GM23338 (cell line): ENCODE measurements at places on chromosomes 7 and 10. TPM values are rescaled to one million over a fixed set of nuclear protein-coding genes. Genes with fewer than 3 reads are reported as not detected.

The PODXL gene
- 698 and 727 TPM in 2 replicates for total RNA-seq

DNA sequence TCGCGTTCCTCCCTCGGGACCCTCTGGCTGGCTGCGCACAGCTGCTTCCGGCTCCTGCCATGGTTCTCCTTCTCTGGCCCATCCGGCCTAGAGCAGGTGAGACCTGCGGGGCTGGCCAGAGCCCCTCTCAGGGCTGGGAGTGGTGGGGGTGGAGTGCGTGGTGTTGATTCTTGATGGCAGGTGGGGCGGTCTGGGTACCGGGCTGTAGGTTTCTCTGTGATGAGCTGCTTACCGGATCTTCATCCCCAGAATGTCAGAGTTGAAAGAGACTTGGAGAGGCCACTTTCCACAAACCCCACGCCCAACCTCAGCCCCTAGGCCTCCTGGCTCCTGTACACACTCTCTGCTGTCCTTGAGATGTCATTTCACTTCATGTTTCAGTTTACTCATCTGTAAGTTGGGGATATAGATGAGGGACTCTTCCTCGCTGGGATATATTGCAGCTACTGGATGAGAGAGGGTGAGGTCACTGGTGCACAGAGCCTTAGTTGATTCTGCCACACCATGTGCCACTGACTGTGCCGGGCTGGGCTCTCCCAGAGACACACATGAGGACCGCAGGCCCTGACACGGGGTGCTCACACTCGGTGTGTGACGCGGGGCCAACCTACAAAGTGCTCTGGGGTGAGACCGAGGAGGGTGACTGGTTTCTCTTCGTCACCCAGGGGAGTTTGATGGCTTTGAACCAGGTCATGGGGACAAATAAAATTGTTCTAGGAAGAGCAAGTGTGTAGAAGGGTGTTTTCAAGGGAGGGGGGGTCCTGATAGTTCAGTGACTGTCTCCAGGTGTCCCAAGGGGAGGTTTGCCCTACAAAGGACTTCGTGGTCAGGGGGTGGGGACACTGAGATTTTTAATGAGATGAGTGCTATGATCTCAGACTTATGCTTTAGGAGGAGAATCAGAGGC lies 29.5 kb downstream of the ZNF775 start:
- no peak for DNase-seq

DNA sequence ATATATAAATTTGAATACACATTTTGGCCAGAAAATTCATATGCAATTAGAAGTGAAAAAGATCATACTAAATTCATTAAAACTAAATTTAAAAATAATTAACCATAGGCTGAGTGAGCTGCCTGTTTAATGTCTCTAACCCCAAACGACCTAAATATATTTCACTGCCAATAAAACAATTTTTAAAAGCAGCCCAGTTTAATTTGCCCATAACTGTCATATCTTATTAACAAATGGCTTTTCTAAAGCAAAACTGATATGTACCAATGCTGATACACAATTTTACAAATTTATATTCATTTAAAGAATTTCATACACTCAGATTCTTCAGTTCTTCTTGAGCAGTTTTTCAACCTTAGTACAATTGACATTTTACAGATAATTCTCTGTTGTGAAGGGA lies 99.9 kb downstream of the CACNA2D1 start:
- DNase-seq: no peak

DNA sequence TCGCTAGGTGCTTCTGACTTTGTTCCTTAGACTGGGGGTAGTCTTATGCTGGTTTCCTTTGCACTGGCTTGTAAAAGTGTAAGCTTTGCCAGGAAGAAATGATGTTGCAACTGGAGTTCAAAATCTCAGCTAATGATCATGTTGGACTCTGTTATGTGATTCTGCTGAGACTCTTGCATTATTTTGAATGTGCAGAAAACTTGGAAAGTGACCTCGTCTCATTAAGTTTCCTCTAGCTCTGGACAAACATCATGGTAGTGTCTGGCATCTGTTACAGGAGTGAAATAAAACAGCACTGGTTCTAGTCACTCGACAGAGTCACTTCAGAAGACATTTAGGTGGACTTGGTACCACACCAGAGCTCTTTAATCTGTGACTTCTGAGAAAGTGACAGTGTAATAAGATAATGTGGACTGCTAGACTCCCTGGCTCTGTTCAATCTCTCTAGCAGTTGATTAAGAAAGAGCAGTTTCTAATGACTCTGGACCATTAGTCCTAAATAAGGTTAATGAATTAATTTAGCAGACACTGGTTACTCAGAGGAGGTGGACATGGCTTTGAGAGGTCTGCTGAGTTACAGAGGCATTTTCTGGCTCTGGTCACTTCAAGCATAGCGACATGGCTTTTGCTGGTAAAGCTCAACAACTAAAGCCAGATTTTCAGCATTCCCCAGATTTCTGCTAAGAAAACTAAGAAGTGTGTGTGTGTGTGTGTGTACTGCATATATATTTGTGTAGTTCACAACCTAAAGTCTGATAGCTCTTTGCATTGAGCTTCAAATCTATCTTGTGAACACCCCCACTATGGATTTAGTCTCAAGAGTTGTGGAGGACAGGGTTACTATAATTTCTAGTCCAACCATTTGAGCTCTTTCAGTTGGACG lies 2.0 kb downstream of the NRP1 start:
- DNase-seq: no peak

DNA sequence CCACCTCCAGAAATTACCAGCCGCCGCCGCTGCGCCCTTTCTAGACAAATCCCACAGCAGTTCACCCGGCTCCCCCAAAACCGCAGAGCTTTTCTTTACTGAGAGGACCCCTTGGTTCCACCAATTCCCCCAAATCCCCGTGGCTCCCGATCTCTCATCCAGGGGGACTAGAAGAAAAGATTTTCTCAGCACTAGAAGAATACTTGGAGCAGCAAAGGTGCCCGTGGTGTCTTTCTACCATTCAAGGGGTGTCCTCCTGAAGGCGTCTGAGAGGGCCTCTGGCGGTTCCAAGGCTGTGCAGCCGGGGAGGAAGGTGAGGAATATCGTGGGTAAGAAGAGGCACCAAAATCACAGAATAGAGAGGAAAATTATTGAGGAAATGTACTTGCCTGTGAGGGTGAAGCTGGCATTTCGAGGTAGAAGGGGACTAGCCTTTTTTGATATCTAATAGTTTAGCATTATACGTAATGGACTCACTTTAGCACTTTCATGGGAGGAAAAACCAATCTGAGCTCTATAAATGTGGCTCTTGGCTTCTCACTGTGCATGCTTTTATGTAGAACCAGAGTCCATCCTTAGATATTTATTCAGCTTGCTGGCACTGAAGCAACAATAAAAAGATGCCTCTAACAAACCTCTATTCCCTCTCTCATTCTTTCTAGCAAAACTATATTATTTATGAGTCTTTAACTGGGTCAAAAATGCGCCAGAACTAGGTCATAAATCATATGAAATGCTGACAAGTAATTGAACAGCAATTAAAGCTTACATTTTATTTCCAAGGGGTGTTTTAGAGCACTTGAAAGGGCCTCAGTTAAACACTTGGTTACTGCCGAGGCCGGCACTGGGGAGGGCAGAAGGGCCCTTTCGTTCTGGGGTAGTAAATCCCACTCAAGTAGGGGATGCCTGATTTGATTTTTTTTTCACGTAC lies 13.8 kb upstream of the HOXA2 start:
- DNase-seq: no peak

The IL15RA gene
- 1.1 and 1.6 TPM in 2 replicates for total RNA-seq

The IGF2BP3 gene
- total RNA-seq: 183 and 209 TPM in 2 replicates

DNA sequence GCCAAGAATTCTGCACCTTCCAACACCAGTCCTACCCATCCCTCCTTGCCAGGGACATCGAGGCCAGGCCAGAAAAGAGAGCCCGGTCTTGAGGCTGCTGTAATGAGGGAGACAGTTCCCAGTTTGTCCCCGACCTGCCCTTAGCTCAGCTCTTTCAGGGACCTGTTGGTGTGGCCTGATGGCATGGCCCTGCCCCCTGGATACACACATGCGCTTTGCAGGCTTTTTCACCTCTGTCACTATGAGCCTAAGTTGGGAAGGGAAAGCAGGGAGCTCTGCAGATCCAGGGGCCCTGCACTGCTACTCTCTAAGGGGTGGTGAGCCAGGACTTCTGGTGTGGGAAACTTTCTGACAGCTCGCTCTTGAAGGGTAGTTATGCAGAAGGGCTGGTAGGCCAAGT lies 2.1 kb downstream of the SCD start:
- no peak for DNase-seq

The GSAP gene
- total RNA-seq: 1.1 and 1.2 TPM in 2 replicates

The ASZ1 gene
- not detected in 2 replicates for total RNA-seq

The FAM237B gene
- 0.07 TPM in 1 of 2 replicates, not detected in the other for total RNA-seq

DNA sequence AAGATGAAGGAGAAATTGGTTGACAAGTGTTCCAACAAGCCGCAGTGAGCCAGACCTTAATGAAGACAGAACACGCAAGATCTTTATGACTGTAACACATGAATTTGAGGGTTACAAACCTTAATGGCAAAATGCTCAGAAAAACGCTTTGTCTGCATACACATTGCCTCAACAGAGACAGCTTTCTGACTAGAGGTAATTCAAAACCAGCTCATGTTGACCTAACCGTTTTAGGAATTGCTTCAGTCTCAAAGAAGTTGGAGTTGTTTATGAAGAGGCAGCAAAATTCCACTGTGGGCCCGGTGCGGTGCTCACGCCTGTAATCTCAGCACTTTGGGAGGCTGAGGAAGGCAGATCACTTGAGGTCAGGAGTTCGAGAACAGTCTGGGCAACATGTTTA lies 2.2 kb upstream of the GTF2I start:
- no peak for DNase-seq

DNA sequence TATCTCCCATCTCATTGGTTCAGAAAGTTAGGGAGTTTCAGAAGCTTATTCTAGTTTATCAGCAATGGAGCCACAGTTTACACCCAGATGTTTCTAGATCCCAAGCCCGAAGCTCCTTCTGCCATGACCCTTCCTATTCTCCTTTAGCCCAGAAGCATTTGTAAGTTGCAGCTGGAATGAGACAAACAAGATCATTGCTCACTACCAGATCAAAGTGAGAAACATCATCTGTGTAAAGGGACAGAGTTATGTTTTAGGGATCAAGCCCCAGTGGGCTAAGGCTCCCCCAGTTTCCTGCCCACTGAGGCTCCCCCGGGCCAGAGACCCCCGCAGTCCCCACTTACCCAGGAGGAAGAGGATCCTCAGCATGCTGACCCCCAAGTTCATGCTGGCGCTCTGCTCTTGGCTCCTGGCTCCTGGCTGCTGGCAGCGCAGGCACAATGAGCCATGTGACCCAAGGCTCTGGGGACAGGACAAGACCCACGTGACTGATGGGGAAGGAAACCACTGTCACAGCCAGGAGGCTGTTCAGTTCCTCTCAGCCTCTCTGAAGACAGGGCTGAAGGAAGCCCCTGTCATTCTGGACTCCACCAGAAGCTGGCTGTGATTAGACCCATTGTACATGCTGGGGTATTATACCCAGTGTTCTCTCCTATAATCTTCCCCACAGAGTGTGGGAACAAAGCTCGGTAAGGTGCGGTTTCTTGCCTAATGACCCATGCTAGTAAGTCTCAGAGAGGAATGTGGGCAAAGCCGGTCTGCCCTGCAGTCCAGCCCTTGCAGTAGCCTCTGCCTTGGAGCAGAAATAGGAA lies at the start of gene TMEM273:
TSS of gene TMEM273 (minus strand) at position 442 of the 812 bp plus-strand sequence. CDS start at position 387, 55 bp downstream.
- no peak for DNase-seq

The GBX1 gene
- total RNA-seq: 0.24 and 1.8 TPM in 2 replicates

- no peak for DNase-seq
Measured at GRCh38 chr7:49822856-49823255, 49.4 kb downstream of the VWC2 start.

The LBX1 gene
- not detected in 2 replicates for total RNA-seq

- no peak for DNase-seq
Measured at GRCh38 chr7:119184124-119184788, 959.8 kb downstream of the ANKRD7 start.

DNA sequence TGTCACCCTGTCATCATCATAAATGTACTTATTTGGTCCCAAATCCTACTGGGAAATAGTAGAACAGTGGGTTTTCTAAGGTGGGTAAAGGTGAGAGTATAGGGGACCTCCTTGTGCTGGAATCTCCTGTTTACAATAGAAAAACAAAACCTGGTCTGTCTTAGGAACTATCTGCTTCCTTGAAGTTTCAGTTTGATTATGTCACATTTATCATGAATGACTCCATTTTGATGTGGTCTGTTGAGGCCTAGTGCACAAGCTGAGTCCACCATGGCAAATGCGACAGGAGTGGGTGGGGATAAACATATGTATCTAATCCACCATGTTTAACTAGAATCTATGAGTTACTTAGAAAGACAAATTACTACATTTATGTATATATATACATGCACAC lies 13.0 kb upstream of the REPIN1 start:
- no peak for DNase-seq

DNA sequence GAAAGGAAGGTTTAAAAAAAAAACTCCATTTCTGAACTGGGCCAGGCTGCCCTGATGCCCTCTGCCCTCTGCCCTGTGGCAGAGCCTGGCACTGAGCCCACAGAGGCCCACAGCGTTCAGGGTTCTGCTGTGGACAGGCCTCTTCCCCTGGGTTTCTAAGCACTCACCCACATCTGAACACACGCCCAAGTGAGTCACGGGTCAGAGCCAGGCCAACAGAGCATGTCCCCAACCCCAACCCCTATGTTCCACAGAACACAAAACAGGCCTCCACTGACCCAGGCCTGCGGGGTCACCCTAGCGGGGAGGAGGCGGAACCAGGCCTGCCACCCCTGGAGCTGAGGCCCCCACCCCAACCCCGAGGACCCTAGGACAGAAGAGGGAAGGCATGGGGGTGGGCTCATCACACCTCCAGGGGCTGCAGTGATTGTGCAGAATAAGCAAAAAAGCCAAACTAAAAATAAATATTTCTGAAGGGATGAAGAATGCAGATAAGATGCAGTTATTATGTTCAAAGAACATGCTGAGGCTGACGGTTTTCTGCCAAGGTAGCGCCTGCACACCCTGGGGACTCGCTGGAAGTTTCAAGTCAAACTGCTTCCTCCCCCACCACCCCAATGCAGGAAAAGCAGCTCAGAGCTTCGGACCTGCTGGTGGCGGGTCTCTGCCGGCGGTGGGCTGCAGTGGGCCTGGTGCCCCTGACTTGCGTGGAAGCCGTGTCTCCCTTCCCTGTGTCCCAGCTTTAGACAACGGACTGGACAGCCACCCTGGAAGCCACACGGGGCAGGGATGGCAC lies 5.4 kb downstream of the WDR86 start:
- DNase-seq: no peak

GRCh38 chr10:102735065-102735562 lies 8.6 kb upstream of the WBP1L start:
- peak; percentile 61 for DNase-seq

- DNase-seq: no peak
Measured at GRCh38 chr10:37434091-37434490, 308.7 kb downstream of the ANKRD30A start.
